ENCODE measurements at places on chromosomes 2 and 18.

DNA sequence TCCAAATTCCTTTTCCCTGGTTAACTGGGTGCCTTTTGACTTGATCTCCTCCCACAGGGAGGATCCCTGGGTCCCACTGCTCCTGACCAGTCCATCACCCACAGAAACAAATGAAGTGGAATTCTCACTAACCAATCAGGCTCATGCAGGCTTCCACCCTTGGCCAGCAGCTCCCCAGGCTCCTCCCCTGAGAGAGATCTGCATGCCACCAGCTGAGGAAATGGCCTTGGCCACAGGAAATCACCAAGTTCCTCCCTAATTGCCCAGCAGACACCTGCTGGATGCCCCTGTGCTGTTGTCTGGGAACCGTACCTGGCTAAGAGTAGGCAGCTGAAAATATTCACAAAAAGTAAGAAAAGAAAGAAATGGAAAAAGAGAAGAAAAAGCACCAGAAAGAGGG, 207.4 kb downstream of the NCK2 start:
- no peak for DNase-seq

GRCh38 chr2:9699139-9700108, 68.6 kb upstream of the YWHAQ start:
- no peak for DNase-seq

DNA sequence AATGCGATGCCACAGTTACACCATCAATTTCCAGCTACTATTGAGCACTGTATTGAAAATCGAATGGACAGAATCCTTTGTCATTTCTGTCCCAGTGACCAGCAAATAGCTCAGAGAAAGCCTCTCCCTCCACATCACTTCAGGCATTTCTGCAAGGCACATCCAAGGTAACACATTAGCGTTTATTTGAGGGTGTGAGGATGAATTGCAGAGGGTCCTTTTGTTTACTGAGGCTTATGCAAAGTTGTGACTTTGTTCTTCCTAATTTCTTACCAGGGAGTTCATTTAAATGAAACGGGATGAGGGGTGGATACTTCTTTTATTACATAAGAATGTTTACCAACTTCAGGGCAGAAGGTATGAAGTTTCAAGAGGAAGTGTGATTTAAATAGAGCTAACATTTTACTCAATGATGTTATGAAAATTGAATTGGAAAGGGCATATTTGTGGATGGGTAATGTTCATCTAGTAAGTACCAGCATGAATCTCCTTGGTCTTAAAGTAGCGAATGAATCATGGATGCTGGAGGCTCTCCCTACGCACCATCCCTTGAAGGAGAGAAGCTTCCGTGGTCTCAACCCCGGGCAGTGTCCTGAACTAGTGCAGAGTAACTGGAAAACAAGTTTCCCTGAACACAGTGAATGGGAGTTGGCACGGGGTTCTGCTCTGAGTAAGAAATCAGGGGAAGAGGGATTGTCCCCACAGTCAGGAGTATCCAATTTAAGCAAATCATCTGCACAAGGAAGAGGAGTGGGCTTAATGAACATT, 756.5 kb downstream of the GALR1 start:
- DNase-seq = no peak

GRCh38 chr18:5893956-5894610, 1.2 kb downstream of the TMEM200C start:
- no peak for DNase-seq

DNA sequence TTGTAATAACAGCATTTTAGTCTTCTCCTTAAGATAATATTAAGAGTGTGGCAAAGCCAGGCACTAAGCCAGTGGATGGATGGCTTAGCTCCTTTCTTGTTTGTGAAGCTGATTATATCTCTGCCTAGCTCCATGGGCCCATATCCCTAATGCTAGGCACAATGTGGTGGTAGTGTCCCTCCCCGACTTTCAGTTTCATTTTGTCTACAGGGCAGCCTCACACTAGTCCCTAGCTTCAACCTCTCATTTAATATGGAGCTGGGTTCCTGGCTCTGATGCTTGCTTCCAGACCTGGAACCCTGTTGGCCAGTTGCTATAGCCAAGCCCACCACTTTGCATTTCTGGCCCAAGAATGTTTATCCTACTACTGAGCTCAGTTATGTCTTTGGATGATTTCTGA, 437.0 kb upstream of the MEIS1 start:
- DNase-seq = no peak

DNA sequence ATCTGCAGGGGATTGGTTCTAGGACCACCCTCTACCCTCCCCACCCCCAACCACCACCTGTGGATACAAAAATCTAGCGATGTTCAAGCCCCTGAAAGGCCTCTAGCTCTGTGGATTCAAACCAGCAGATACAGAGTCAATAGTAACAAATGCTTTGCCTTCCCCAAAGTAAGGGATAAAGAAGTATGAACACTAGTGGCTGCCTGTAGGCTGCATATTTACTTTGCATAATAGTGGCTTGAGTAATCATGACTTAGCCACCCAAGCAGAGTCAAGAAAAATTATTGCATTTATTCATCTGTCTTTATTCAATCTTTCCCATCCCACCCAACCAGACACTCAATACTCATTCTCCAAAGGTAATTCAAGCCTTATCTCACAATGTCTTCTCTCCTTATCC, 43.8 kb downstream of the SOCS6 start:
- DNase-seq = no peak

GRCh38 chr18:3456686-3457069, 6.7 kb downstream of the TGIF1 start:
- DNase-seq = no peak

DNA sequence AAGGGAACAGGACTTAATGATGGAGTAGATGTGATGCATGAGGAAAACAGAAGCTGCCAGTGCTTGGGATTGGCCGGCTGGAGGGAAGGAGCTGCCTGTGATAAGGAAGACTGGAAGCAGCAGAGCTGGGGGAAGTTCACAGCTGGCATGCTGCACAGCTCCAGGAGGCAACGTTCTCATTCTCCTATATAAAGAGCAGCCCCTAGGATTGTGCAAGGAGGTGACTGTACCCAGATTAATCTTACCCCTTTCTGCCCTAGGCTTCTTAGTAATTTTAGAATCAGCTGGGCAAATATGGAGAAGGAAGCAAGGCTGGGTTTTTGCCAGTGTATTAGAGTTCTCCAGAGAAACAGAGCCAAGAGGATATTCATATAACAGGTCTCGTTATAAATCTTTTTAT, 155.8 kb downstream of the ALPK2 start:
- DNase-seq = no peak
